ENCODE measurements at places on chromosomes 12 and 14.
A peak's percentile ranks its signal among the peaks of the same experiment; 100 is the strongest.

GRCh38 chr12:9699898-9700605 lies 30.5 kb downstream of the CLEC2D start:
- DNase-seq = no peak

DNA sequence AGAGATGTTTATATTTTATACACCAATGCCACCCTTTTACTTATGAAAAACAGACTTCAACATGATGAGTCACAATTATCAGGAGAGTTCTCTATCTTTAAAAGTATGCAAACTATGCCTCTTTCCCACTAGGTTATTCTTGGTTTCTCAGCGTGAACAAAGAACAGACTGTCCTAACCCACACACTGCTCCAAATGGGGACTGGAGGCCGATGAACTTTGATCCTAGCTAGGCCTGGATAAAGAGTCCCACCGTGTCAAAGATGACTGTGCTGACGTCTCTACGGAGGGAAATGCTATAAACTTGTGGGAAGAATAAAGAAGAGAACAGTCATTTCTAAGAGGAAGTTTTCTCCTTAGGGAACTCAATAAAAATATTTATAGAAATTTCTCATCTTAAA lies 160.1 kb downstream of the EPS8 start:
- DNase-seq = peak; percentile 49

DNA sequence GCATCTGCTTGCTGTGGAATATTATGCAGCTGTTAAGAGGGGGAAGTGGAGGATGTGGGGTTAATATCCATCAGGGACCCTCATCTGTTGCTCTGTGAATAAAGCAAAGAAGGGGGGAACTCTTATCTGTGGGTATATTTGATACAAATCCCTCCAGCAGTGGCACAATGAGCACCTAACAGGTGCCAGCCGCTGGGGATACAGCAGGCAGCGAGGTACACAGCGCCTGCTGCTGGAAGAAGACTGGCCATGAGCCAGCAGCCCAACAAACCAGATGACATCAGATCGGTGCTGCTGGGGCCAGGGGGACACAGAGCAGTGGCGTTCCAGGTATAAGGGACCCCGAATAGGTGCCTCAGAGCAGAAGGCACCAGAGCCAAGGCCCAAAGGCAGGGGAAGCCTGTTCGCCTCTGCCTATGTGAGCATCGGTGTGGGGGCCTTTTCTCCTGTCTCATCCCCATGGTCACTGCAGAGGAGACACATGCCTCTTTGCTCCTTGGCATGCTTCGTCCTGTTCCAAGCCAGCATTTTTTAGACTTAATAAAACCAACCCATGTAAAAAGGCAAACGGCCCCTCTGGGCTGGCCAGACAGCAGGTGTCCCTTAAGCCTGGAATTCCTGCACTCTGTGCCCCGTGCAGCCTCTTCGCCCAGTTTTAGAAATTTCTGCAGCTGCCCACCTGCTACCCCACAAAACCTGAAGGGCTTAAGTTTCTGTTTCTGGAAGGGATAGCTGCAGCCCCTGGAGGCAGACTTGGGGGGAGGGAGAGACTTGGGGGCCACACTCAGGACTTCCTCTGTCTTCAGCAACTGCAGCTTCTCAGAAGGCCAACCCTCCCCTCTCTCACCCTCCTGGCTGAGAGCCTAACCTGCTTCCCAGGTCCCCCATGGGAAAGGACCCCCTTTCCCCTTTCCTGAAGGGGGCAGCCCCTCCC lies 1.6 kb upstream of the CKB start:
- DNase-seq = no peak

GRCh38 chr12:22624870-22625761 lies at the start of gene ETNK1:
ETNK1 (plus strand) TSS chr12:22625171; CDS start chr12:22625431, 260 bp downstream.
- DNase-seq = peak; percentile 94

DNA sequence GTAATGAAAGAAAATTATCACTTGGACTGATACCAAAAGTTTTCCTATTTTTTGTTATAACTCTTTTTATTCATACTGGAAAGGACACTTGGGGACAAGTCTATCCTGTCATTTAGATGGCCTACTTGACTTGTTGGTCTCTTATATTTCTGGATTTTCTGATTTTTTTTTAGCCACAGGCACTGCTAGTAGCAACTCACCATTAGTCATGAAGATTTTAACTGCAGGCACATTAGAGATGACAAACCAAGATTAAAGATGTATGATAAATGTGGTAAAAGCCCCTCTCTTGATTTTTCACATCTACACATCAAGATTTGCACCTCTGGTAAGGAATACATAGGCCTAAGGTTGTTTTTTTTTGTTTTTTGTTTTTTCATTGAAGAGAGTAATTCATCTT lies 217.0 kb downstream of the SLC25A21 start:
- DNase-seq = no peak

DNA sequence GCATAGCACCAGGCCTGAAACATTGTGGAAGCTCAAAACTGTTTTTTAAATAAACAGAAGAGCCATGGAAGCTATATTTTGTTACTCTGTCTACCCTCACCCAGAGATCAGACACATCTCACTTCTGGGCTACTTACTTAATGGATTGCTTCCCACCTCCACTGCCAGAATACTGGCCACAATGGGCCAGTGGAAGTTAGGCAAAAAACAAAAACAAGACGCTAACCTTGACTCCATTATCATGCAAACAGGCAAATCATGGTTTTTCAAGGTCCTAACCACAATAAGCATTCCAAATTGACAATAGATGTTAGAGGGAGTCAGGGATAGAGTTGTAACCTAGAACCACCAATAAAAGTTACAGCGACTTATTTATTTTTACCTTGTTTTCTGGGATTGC lies 52.7 kb upstream of the PTCSC3 start:
- no peak for DNase-seq

DNA sequence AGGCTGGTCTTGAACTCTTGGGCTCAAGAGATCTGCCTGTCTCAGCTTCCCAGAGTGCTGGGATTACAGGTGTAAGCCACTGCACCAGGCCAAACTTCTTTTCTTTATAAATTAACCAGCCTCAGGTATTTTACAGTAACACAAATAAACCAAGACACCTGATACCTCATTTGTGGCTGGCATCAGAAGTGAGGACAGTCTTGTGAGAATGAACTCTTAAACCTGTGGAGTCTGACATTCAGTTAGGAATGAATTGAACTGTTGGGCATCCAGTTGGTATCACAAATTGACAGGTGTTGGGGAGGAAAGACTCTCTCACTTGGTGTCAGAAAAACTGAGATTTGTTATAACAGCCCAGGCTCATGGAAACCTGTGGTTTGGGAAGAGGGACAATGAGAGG lies 120.5 kb downstream of the DENND5B start:
- DNase-seq = no peak

- no peak for DNase-seq
Measured at GRCh38 chr12:75754698-75755097, 243.3 kb upstream of the KRR1 start.

GRCh38 chr12:95700316-95700785 lies 90.2 kb downstream of the NTN4 start:
- no peak for DNase-seq

All from hematopoietic multipotent progenitor cell treated with erythropoietin and hydrocortisone succinate and interleukin-3 and kit ligand, for 6 days (in vitro differentiated cells).